ENCODE measurements at places on chromosomes 6 and 20. TPM values are rescaled to one million over a fixed set of nuclear protein-coding genes. Genes with fewer than 3 reads are reported as not detected.

HRH3 gene
- total RNA-seq = not detected

DNA sequence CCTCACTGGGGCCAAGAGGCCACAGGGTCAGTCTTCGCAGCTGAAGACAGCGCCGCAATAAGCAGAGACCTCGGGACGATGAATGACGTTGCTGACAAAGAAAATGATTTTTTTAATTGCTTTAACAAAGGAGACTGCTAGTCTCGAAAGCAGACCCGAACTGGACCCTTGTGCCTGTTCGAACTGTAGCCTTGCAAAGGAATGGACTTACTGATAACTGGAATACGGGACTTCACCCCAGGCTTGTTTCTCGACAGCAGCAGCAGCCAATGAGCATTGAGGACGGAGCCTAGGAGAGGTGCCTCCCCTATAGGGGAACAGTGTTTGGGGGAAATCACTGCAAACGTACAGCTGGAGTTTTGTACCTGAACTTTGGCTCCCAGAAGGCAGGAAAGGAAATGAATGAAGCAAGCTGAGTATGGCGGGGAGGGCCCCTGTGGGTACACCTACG, 1.3 kb upstream of the TAF4 start:
- H3K27me3 ChIP-seq = no peaks in the 10 kb centered on the region
- H3K36me3 ChIP-seq = no peaks in the 10 kb centered on the region
- H3K27ac ChIP-seq = peak overlapping the region; percentile 96
- H3K4me1 ChIP-seq = peaks cover 50% of the 10 kb centered on the region
- H3K4me3 ChIP-seq = peak overlapping the region; percentile 73

GRCh38 chr6:128757961-128758360, 125.0 kb upstream of the LAMA2 start:
- no peak overlapping the region for H3K4me3 ChIP-seq
- H3K27me3 ChIP-seq = no peaks in the 10 kb centered on the region
- no peaks in the 10 kb centered on the region for H3K4me1 ChIP-seq
- H3K36me3 ChIP-seq = no peaks in the 10 kb centered on the region

- no peak overlapping the region for H3K4me3 ChIP-seq
Observed at GRCh38 chr6:123380257-123380656, 256.5 kb downstream of the TRDN start.

Data from transverse colon (tissue), 4 donors.